ENCODE measurements at places on chromosomes 1 and 21. TPM values are rescaled to one million over a fixed set of nuclear protein-coding genes. Genes with fewer than 3 reads are reported as not detected.

GRCh38 chr1:35269201-35269988, 886 bp downstream of the ZMYM4 start:
- no peak for DNase-seq

GRCh38 chr21:35006771-35007170, 42.3 kb downstream of the RUNX1 start:
- no peak for DNase-seq

- DNase-seq = no peak
These were observed 2.2 kb downstream of the LYST start for GRCh38 chr1:235864469-235864868.

GRCh38 chr1:115805597-115805996, 35.3 kb downstream of the NHLH2 start:
- no peak for DNase-seq

DNA sequence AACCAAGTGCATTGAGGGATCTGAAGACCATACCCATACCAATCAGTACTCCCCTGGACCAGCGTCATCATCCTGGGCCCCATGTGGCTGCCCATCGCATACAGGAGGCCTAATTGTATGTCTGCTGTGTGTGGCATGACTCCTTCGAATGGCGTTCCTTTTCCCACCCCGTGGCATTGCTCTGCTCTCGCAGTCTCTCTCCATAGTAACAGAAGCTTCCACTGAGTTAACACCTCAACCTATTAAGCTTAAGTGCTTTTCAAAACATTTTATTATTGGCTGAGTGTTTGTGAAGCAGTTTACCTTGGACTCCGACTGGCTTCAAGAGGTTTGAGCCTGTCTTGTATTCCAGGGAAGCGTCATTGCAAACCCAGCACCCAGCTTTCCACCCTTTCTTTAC, 187.1 kb upstream of the LMO4 start:
- DNase-seq = no peak

- DNase-seq = no peak
These were observed 27.9 kb downstream of the SSBP3 start for GRCh38 chr1:54378157-54378873.

GRCh38 chr1:180218806-180219765, 11.0 kb upstream of the LHX4 start:
- no peak for DNase-seq

DNA sequence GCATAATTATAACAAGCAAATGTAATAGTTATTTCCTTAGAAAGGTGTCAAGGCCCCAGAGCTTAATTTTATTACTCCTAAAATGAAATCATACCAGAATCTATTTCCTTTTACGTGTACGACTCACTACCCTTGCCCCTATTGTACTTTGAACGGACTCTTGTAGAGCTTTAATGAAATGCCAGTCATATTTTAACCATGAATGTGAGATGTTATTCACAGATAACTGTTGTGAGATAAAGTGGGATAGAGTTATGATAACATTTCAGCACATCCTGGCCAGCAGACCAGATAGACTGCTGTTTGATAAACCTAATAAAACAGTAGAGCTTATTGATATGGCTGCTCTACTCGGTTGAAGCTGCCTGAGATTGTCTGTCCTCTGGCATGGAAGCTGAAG, 500.8 kb upstream of the PBX1 start:
- no peak for DNase-seq

DNA sequence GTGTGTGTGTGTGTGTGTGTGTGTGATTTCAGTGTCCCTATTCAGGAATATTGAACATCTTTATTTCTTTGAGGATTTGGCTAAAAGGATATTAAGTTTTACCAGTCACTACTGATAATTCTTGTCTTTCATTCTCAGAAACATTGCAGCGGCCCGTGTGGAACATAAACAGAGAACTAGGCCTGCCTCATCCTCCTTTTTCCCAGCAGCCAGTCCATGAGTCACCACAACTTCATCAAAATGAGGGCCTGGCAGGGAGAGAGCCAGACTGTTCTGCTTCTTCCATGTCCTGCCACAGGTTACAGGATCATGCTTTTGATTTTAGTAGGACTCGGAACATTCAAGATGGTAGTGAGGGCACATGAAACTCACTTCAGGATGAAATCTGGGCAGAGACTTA, 50.7 kb downstream of the LRIG2 start:
- DNase-seq = no peak

GRCh38 chr1:24902471-24902891, 27.6 kb downstream of the RUNX3 start:
- DNase-seq = no peak

Gene RPRD2
- 17.6 TPM for total RNA-seq

Gene HAPLN2
- total RNA-seq = not detected

Gene HIVEP3
- 7.6 TPM for total RNA-seq

Gene CDK18
- 9.7 TPM for total RNA-seq
